ENCODE measurements at places on chromosomes 12 and 14.

DNA sequence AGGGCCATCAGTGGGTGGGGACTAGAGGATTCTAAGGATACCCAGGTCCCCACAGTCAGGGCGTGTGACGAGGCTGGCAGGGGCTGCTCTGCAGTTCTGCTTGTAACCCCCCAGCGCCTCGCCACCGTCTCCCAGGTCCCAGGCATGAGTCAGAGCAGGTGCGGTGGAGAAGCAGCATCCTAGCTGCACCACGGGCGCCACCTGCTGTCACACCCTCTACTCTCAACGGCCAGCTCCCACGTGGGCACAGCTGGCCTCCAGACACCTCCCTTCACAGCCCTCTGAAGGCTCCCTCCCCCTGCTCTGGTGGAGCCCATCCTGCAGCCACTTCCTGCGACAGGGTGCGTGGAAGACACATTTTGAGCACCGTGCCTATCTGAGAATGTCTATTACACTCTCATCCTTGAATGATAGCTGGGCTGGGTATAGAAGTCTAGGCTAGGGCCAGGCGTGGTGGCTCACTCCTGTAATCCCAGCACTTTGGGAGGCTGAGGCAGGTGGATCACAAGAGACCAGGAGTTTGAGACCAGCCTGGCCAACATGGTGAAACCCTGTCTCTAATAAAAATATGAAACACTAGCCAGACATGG is 6.9 kb upstream of the NUDT14 start:
- no peak overlapping the region for H3K27ac ChIP-seq
- no peak overlapping the region for H3K4me3 ChIP-seq
- H3K36me3 ChIP-seq = no peaks in the 10 kb centered on the region
- no peaks in the 10 kb centered on the region for H3K27me3 ChIP-seq
- peaks cover 4% of the 10 kb centered on the region for H3K4me1 ChIP-seq

GRCh38 chr12:13573698-13574321 is 377.3 kb downstream of the EMP1 start:
- no peaks in the 10 kb centered on the region for H3K27me3 ChIP-seq
- no peak overlapping the region for H3K4me3 ChIP-seq
- H3K36me3 ChIP-seq = no peaks in the 10 kb centered on the region

DNA sequence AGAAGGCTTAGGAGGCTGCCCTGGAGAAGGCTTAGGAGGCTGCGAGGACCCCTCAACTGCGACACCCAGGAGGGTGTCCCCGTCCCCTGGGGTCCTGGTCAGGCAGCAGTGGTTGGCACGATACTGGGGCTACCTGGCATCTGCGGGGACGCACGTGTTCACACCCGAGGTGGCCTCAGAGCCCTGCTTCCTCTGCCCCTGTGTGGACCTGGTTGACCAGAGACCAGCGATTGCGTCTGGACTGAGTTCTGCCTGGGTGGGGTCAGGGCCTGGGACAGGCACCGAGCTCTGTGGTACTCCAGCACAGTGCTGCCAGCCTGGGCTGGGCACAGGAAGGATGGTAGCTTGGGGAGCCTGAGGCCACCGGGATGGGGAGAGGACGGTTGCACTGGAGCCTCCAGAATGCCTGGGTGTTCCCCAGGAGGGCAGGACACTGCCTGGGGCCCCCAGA is 735 bp downstream of the ASPG start:
- H3K4me3 ChIP-seq = no peak overlapping the region
- no peaks in the 10 kb centered on the region for H3K4me1 ChIP-seq
- H3K36me3 ChIP-seq = no peaks in the 10 kb centered on the region
- H3K27ac ChIP-seq = no peak overlapping the region
- H3K27me3 ChIP-seq = peaks cover 47% of the 10 kb centered on the region

GRCh38 chr12:67651132-67651695 is 2.7 kb downstream of the DYRK2 start:
- DNase-seq = peak; percentile 51
- H3K4me1 ChIP-seq = peaks cover 15% of the 10 kb centered on the region
- peaks cover 3% of the 10 kb centered on the region for H3K36me3 ChIP-seq

Data from thymus (tissue), 14 donors.